Smooth muscle cell of the pulmonary artery (primary cell): ENCODE measurements at places on chromosomes 4 and X. TPM values are rescaled to one million over a fixed set of nuclear protein-coding genes. Genes with fewer than 3 reads are reported as not detected.

Gene TEC
- 0.20 and 0.26 TPM in 2 replicates for total RNA-seq

Gene FAM53A
- 0.72 and 1.6 TPM in 2 replicates for total RNA-seq

Gene TCEAL9
- 73.2 and 92.0 TPM in 2 replicates for total RNA-seq

Gene GAGE13
- total RNA-seq: not detected in 2 replicates

Gene EVC2
- total RNA-seq: 7.8 and 9.6 TPM in 2 replicates

Gene LRP2BP
- 0.65 and 0.76 TPM in 2 replicates for total RNA-seq

Gene WNK3
- 0.86 and 1.5 TPM in 2 replicates for total RNA-seq
